ENCODE measurements at places on chromosomes 1 and 21.

GRCh38 chr1:106651028-106651762 is 405.3 kb upstream of the PRMT6 start:
- DNase-seq: no peak

DNA sequence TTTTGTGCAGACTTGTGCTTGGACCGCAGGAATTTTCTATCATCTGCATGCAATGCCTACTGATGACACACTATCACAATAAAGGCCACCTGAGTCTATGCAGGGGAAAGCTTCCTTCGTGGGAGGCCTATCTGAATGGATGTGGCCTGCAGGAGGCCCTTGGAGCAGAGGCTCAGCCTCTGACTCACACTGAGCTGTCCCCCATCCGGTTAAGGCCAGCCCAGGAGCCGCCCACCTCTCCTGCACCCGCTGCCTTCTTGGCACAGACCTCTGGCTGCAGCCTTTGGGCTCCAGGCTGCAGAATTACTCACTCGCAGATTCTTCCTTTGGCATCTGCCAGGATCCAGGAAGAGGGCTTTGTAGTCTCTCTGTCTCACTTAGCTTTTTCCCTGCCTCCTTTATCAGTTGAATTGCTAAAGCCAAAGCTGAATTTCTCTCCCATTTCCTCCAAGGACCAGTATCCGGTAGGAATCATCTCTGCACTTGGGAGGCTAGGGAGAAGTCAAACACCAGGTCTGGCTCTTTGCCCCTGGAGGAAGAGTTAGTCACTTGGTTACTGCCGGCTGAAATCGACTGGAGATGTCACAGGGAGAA is 65.1 kb upstream of the JUN start:
- no peak for DNase-seq

- DNase-seq: no peak
These were observed 21.6 kb upstream of the GPR137B start for GRCh38 chr1:236120721-236121153.

DNA sequence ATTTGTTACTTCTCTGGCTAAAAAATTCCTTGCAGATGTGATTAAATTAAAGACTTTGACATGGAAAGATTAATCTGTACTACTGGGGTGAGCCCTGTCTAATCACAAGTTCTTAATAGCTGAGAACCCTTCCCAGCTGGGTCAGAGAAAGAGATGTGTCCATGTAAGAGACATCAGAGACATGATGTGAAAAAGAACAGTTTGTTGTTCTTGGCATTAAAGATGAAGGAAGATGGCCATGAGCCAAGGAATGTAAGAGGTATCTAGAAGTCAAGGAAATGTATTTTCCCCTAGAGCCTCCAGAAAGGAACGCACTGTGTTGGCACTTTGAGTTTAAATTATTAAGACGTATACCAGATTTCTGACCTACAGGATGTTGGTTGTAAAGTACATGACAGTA is 1271.5 kb upstream of the PRMT6 start:
- no peak for DNase-seq

DNA sequence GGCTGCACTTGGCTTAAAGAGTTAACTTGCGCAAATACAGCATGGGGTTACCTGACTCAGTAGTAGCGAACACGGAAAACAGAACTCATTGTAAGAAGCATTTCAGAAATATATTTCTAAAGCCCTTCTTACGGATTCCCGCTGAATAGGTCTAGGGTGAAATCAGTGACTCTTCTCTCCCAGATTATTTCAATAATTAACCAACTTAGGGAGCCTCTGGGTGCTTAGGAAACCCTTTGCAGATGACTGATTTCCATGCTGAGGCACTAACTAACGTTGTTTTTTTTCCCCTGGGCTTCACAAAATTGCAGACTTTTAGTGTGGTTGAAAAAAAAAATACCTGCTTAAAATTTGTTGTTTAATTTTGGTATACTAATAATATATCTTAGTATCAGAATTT is 40.3 kb downstream of the BTG3 start:
- no peak for DNase-seq

DNA sequence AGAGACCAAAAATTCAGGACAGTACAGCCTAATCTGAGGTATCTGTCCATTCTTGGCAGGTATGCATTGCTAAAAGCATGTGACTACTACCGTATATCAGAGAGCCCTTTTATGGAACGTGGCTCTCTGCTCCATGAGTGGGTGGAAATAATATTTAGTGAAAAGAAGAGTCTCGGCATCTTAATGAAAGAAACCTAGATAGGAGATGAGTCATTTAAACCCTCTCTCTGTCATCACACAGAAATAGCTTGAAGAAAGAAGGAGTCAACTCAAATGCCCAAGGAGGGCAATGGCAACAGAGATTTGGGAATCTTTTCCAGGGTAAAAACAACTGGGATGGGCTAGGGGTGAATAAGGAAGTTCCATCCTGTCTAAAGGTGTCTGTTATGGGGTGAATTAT is 528.2 kb downstream of the SMYD3 start:
- DNase-seq: no peak

Data from mesothelial cell of epicardium (in vitro differentiated cells).